ENCODE measurements at places on chromosomes 16 and 17. TPM values are rescaled to one million over a fixed set of nuclear protein-coding genes. Genes with fewer than 3 reads are reported as not detected.

The KIF2B gene
- not detected for total RNA-seq

The TUBG2 gene
- 79.2 TPM for total RNA-seq

The CACNG1 gene
- not detected for total RNA-seq

The CPNE7 gene
- 7.4 TPM for total RNA-seq

The FOXJ1 gene
- total RNA-seq, result not detected

The C16orf92 gene
- total RNA-seq, result not detected

The GTF3C1 gene
- total RNA-seq, result 49.6 TPM
